ENCODE measurements at places on chromosomes 7 and 10.

- no peak for DNase-seq
These were observed 194.6 kb upstream of the NRG3 start for GRCh38 chr10:81680359-81680758.

DNA sequence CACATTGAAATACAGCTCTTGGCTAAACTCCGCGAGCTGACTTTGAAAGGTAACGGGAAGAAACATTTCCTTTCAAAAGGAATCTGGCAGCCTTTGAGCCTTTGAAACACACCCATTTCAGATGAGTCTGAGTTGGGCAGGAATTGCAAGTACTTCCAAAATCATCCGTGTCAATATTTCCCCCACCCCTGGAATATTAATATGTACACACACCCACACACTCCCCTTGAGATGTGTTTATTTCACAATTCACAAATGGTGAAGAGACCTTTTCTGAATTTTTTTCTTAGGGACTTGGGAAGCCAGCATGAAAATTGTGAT lies 438.7 kb upstream of the NRP1 start:
- no peak for DNase-seq

DNA sequence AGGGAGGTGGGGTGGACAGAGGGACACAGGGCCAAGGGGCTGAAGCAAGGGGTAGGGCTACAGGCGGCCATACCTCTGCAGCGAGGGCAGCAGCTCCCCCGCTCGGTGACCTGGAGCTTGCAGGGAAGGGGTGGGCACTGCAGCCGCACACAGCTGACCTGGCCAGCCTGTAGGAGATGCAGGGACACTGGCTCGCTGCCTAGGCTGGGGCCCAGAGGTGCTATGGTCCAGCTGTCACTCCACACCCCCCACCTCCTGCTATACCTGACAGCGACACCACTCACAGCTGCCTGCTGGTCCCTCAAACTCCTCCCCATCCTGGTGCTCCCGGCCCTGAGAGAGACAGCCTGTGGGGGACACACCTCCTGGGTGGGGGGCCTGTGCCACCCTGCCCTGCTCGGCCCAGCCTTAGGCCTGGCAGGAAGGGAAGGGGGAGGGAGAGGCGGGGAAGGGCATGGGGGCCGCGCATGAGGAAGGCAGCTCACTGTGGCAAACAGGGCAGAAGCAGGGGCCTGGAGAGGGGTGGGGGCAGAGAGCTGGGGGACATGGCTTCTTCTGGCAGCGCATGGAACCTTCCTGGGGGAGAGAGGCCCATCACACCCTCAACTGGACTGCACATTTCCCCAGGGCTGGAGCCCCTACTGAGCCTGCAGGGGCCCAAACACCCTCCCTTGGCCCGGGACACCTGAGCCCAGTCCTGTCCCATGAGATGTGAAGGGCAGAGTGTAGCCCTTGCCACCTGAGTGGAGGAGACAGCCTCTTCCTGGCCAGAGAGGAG lies 23.9 kb downstream of the ATP6V1F start:
- DNase-seq: no peak

- no peak for DNase-seq
These were observed 348.5 kb downstream of the GRID1 start for GRCh38 chr10:86017841-86018734.

GRCh38 chr7:118918556-118918955 lies 694.1 kb downstream of the ANKRD7 start:
- peak; percentile 33 for DNase-seq

Data from astrocyte of the spinal cord (primary cell).